ENCODE measurements at places on chromosomes 5 and 9.

GRCh38 chr5:167307042-167307441 is 984.4 kb upstream of the WWC1 start:
- DNase-seq, result no peak

GRCh38 chr5:14741131-14741530 is 76.6 kb downstream of the OTULIN start:
- no peak for DNase-seq

GRCh38 chr9:105331160-105331559 is 86.7 kb downstream of the SLC44A1 start:
- DNase-seq, result no peak

DNA sequence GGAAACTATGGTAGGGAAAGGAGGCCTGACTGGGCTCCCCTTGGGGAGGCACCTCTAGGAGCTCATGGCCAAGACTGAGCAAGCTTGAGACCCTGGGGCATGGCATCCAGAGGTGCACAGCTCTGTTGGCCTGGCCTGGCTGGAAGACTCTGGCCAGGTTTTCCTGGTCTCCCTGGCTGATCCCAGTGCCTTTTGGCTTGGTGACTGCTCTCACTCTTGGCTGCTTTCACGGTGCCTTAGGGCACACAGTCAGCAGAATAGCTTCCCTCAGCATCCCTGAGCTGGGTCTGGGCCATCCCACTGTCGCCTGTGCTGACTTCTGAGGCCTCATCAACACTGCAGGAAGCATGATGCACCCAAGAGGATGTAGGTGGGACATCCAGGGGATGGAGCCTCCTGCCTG is 13.4 kb upstream of the DELE1 start:
- DNase-seq, result no peak

DNA sequence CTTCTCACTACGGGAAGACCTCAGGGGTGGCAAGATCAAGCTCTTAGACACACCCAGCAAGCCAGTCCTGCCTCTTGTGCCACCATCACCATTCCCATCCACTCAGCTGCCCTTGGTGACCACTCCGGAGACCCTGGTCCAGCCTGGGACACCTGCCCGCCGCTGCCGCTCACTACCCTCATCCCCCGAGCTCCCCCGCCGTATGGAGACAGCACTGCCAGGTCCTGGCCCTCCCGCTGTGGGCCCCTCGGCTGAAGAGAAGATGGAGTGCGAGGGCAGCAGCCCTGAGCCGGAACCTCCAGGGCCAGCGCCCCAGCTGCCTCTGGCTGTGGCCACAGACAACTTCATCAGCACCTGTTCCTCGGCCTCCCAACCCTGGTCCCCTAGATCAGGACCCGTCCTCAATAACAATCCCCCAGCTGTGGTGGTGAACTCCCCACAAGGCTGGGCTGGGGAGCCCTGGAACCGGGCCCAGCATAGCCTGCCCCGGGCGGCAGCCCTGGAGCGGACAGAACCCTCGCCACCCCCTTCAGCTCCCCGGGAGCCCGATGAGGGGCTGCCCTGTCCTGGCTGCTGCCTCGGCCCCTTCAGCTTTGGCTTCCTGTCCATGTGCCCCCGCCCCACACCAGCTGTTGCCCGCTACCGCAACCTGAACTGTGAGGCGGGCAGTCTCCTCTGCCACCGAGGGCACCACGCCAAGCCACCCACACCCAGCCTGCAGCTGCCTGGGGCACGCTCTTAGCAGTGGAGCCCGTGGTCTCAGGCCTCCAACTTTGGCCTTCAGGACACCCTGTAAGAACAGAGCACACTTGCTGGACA is 4.1 kb downstream of the TESK1 start:
- no peak for DNase-seq

GRCh38 chr5:164470312-164470711 is 964.9 kb downstream of the MAT2B start:
- DNase-seq, result no peak

- no peak for DNase-seq
Observed at GRCh38 chr5:29077451-29077850, 2039.1 kb upstream of the CDH9 start.

DNA sequence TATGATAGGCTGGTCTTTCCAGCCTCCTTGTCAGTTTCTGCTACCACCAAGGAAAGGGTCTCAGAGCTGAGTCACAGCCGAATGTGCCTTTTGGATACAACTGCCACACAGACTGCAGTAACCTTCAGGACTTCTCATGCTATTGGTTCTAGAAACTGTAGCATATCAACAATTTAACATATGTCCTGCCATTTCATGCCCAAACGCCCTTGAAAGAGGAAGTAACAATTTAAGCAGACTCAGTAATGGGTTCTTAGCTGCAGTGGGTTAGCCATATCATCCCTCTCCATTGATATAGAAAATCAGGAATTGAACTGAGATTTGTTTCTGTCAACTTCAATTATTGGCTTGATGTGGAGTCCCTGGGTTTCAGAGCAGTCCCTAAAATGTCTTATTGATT is 4.1 kb upstream of the CLK4 start:
- DNase-seq, result no peak

GRCh38 chr9:97831843-97832636 is 21.0 kb upstream of the FOXE1 start:
- no peak for DNase-seq

GRCh38 chr5:112830378-112830777 is 30.7 kb upstream of the SRP19 start:
- no peak for DNase-seq

- no peak for DNase-seq
Observed at GRCh38 chr5:119418606-119419100, 33.6 kb upstream of the HSD17B4 start.

- DNase-seq, result no peak
Observed at GRCh38 chr5:3411363-3411762, 184.3 kb upstream of the IRX1 start.

DNA sequence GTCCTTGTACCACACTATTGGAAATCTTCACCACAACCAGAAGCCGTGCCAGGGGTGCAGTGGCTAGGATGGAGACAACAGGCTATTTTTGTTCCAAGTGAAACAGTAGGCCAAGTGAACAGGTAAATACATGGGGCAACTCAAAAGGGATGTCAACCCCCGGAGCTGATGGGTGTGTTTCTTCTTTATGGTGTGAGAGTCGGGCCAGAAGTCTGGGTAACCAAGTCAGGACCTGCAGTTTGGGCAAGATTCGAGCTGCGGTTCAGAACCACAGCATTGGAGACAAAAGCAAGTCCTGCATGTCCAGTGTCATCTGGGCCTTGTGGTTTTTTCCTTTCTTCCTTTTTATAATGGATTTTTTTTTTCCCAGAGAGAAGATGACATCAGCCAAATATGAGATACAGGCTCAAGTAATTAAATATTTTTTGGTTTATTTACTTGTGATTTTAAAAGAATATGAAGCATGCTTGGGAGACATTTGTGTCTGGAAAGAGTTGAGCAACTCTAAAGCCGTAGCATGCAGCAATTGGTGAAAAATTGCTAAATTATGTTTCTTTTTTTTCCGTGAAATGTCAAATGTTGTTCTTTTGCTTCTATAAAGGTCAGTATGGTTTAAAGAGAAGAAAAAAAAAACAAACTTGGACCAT is 261.6 kb downstream of the ARRDC3 start:
- DNase-seq, result no peak

- DNase-seq, result no peak
Observed at GRCh38 chr5:113615708-113616107, 102.2 kb downstream of the YTHDC2 start.

DNA sequence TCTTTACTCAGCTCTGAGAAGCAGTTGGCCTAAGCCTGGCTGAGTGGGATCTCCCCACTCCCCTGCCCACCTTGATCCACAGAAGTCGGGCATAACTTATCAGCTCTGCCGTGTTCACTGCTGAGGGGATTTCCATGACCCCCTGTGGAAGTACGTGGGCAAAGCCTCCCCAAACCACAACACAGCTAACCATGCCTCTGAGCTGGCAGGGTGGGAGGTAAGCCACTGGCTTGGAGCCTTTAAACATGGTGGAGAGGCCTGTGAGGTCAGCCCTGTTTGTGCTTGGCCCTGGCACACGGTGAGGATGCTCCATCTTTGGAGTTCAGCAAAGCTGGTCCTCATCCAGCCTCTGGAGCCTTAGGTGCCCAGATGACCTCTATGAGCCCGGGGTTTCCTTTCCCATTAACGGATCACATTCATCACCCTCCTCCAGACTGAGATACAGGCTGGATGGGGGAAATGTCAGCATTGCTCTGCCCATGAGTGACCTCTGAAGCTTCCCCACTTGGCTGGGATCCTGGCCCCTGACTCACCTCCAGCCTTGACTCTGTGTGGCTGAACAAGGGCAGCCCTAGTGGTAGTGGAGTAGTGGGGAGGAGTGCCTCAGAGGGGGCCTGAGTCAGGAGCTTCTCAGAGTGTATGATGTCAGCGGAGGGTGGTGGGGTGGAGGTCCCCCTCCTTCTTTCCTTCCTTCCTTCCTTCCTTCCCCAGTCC is 6.2 kb downstream of the PDLIM4 start:
- DNase-seq, result peak; percentile 64

GRCh38 chr9:79390077-79390698 is 181.6 kb upstream of the TLE4 start:
- no peak for DNase-seq

- DNase-seq, result no peak
Observed at GRCh38 chr5:1460054-1460682, 14.9 kb upstream of the SLC6A3 start.

DNA sequence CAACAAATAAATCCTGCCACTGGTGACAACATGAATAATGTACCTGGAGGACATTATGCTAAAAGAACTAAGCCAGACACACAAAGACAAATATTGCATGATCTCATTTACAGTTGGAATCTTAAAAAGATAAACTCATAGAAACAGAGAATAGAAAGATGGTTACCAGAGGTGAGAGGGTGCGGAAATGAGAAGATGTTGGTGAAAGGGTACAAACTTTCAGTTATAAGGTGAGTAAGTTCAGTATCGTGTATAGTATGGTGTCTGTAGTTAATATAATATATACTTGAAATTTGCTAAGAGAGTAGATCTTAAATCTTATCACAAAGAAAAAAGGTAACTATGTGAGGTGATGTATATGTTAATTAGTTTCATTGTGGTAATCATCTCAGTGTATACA is 63.3 kb downstream of the PRRC1 start:
- DNase-seq, result no peak

DNA sequence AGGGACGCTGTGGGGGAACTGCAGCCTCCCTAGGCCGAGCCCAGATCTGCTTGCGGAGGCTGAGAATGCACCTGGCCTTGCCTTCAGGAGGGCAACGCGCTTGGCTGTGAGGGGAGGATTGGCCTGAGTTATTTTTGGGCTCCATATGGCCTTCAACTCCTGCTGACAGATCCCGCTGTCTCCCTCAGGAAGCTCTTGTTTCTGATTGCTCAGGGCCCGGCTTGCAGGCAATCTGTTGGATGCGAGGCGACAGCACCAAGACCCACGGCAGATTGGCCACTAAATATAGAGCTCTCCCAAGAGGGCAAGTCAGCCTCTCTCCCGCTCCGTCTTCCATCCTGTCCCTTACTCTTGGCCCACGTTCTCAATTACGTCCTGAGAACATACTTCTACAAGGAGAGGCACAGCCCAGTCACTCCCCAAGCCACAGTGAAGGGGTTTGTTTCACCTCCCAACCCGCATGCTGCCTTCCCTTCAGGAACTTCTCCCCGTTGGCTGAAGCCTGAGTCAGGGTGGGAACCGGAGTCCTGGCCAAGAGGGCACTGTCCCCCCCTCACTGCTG is 53.6 kb downstream of the RASGEF1C start:
- no peak for DNase-seq

DNA sequence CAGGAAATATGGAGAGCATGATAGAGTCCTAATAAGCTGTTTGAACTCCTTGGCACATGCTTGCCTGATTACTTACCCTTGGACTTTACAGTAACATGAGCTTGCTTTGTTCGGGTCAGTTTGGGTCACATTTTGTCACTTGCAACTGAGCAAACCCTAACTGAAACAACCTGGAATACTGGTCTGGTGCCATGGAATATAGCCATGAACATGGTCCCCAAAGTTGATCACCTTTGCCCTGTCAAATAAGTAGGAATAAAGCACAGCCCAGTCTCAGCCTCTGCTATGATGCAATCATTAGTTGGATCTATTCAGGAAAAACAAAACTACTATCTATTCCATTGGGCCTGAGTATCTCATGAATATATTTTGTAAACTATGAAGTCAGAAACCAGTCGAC is 18.2 kb downstream of the CDO1 start:
- DNase-seq, result no peak

DNA sequence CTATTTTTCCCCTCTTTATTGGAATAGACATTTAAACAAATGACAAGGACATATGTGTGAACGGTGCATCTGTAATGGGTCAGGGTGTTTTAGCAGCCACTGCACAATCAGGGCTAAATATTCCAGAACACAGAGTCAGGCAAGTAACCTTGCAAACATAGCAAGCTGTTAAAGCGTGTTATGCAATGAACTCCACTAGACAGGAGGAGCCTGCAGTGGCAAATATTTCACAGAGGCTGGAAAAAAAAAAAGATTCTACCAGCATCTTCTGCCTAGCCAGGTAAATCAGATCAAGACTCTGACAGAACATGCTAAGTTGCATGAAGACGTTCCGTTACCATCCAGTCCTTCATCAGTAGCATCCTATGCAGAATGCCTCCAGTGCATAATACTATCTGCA is 171.8 kb downstream of the SEMA5A start:
- no peak for DNase-seq

- no peak for DNase-seq
Observed at GRCh38 chr5:127064253-127064840, 9.0 kb downstream of the C5orf63 start.
